ENCODE measurements at places on chromosomes 4 and X.

- no peak for DNase-seq
Observed at GRCh38 chr4:147479786-147480185, 1.1 kb upstream of the EDNRA start.

DNA sequence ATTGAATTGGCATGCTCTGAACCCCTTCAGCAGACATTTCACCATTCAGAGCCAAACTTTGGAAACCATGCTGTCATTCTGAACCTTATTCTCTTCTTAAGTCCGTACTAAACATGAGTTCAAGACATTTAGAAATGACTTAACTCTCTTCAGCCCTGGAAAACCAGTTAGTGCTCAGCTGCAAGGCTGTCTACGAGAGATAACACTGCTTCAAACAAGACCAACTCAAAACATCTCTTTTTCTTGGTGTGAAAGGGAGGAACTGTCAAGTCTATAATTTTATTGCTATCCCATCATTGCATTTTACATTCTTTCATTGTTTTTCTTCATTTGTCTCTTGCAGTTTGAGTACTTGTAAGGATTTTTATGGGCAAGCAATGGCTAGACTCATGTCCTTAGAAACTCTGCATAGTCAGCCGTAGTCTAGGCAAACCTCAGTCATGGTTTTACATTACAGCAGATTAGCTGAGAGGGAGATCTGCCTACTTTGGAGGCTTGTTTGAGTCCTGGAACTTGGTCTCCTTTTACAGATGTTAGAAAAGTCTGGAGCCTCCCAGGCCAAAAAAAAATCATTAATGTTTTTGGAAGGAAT, 120.6 kb upstream of the JADE1 start:
- DNase-seq: no peak

DNA sequence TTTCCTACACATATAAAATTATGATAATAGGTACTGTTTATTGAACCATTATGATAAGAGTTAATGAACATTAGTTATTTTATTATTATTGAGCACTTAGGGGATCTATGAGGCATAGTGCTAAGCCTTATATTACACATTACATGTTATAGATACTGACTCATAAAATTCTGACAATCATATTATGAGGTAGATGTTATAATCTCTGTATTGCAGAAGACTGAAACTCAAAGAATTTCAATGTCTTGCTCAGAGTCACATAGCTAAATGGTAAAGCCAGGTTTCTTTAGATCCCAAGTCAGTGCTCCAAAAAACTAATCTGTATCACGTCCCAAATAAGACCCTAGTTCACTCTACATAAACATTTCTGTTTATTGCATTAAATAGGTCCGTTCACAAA, 207.2 kb upstream of the CNKSR2 start:
- DNase-seq: no peak

DNA sequence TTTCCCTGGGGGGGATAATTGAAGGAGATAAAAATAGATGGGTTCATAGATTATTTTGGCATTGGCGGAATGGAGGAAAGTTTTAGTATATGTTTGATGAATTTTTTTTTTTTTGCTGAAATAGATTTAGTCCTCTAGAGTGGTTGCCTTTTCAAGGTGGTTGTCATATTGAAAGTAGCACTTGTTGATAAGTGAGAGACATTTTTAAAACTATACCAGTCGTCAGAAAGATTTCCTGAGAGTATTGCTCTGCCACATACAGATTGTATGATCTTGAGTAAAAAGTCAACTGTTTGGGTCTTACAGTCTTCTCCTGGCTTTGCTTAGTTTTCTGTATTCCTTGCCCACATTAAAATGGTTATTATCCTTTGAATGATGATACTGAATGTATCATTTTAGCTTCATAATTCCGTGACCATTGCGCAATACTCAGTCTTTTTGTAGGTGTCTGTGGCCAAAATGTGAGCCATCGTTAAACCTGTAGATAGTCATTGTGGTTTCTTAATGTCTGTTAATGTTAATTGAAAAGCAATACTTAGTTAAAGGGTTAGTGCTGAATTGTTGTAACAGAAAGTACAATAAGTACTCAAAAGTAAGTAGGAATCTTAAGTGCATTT, 7.1 kb downstream of the SMARCAD1 start:
- no peak for DNase-seq

- DNase-seq: no peak
Observed at GRCh38 chr4:184506527-184507121, 32.3 kb upstream of the IRF2 start.

DNA sequence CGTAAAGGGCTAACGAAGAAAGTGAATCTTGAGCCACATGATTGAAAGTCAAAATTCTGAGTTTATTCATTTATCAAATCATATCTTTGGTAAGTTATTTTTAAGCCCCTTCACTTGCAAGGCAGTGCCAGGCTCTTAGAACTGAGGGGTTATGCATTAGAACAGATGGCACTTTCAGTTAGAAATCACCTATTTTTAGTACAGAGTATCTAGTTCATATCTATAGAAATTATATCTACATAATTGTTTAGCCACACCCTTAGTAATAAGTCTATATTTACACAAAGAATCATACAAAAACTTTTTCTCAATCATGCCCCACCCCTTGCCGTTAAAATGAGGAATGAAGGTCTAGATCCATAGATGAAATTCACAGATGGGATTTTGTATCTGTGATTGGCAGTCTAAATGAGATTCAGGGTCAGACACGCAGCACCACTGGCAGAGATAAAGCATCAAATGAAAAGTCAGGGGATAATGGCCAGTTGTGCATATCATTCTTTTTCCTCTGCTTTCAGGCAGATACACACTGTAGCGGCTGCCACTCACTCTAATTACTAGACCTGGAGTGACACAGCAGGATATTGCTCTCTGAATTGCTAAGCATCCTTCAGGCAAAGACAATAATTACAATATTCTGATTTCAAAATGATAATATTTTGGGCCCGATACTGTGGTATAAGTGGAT, 440.5 kb downstream of the MAPK10 start:
- DNase-seq: no peak

GRCh38 chrX:55619547-55619946, 3.7 kb upstream of the FOXR2 start:
- no peak for DNase-seq

- DNase-seq: no peak
Observed at GRCh38 chr4:149121023-149121404, 678.8 kb upstream of the NR3C2 start.
